CD4-positive, CD25-positive, alpha-beta regulatory T cell (primary cell): ENCODE measurements at places on chromosomes 16 and 17.

DNA sequence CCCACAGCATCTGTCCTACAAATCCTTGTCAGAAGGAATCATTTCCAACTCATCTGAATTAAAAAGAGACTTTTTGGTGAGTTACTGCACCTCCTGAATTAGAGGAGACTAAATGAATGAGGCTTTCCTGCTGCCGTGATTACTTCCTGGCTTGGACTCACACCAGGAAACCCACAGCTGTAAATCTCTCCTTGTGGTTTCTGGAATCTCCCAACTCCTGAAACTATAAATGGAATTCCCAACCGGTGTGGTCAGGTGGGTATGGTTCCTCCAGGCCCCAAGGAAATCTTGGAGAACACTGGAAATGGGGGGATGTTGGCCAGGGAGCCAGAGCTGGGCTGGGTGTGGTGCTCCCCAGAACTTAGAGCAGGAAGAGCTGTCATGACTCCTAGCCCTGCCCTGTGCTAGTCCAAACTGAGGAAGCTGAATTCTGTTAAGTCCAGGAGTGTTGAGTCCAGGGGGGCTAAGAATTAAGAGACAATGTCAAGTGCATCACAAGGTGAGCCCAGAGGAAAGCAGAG lies 216.4 kb downstream of the GSG1L start:
- DNase-seq, result no peak

DNA sequence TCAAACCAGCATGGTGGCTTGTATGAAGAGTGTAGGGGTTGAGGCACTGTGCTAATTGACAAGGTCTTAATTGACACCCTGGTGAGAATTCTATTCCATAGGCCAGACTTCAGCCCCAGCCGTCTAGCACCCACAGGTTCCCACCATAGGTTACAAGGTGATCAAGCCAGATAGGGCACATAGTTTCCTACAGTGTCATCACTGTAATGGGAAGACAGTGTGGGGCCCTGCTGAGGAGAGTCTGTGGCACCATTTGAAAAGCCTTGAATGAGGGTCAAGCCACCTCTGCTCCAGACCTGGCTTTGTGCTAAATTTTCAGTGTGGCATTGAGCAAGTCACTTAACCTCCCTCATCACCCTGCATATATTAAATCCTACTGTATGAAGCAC lies 36.2 kb downstream of the YPEL2 start:
- no peak for DNase-seq

- DNase-seq, result no peak
Measured at GRCh38 chr16:72219282-72219681, 47.3 kb upstream of the PMFBP1 start.

DNA sequence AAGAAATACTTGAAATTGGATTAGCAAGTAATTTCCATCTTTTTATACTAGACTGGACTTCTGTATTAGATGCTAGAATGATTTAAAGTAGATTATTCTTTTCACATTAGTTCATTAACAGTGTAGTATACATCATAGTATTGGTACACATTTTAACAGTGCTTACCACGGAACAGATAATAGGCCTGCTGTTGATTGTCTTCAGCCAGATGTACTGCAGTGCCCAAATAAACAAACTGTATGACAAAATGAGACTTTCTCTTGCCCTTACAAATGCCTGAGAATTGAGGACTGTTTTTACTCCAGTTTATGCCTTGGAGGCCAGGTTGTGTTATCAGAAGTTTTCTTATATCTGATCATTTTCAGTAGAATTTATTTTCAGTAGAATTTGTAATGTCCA lies 631 bp downstream of the EVI2A start:
- DNase-seq, result peak; percentile 36

DNA sequence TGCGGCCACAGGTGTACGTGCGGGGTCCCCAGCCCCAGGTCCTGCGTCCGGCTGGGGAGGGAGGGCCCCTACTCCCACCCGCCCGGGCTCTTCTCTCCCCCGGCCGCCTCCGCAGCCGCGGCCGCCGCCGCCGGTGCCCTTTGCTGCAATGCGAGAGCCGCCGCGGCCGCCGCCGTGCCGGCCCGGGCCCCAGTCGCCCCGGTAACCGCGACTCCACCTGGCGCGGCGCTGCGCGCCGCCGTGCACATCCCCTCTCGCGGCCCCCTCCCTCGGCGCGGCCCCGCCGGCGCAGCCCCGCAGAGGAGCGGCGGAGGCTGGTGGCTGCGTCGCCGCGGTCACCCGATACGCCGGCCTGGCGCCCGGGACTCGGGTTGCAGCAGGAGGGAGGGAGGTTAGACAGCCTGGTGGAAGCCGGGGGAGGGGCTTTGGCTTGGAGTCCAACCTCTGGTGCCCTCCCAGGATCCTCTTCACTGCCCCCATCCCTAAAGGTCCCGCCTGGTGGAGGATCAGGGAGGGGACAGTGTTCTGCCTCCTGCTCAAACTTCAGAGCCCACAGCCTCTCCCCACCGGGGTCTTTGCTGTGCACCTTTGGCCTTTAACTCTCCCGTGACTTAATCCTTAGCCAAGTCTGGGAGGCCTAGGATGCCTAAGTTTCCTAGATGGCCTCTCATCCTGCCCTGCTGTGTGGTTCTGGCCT lies 32.9 kb downstream of the SRCIN1 start:
- no peak for DNase-seq

DNA sequence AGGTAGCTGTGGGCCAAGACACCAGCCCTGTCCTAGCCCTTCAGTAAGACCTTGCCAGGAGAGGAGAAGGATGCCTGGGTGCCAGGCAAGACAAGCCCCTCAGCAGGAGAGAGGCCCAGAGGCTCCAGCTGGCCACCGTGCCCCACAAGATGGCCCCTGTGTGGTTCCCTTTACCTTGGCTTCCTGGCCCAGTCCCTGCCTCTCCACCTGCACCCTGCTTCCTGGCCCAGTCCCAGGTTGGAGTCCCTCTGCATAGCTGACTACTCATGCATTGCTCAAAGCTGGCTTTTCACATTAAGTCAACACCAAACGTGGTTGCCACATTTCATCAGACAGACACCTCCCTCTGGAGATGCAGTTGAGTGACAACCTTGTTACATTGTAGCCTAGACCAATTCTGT lies 4.0 kb downstream of the SYNGR3 start:
- no peak for DNase-seq

DNA sequence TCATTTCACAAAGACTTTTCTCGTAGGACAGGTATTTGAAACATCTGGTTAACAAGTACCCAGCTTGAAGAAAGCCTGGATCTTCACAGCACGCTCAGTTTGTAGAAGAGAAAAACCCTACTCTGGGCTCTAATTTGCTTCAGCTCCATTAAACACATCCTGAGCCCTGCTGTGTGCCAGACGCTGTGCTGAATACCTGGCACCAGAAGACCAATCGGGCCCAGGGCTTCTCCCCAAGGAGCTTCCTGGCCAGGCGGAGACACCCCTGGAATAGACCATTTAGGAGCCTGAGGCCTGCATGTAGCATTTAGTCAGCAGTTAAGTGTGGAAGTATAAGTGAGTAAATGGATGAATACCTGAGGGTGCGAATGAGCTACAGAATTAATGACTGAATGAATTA lies 8.9 kb upstream of the ABAT start:
- DNase-seq, result no peak

- no peak for DNase-seq
Measured at GRCh38 chr16:86077243-86077940, 178.4 kb downstream of the IRF8 start.

DNA sequence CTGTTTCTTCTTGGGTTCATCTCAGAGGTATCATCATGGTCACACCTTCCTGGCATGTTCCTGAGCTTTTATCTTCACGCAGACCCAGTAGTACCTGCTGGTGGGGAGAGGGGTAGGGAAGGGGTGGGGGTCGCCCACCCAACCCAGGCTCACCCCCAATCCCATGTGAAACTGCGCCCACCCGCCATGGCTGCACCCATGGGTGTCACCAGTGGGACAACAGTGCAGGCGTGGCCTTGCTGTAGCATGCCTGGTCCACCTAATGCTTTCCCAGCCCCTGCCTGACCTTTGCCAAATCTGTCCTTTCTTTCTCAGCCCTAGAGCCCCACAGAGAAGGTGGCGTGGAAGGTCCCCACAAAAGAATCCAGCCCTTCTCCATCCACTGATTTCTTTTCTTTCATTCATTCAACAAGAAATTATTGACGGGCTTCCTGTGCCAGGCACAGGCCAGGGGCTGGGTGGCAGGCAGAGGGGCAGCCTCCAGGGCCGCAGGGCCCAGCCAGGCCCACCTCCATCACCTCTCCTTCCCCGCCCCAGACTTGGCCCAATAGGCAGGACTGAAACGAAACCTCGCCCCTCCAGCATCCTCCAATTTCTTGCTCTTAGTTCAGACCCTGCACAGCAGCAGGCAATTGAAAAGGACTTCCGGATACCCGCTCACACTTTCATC lies 79.1 kb upstream of the TNRC6C start:
- no peak for DNase-seq

DNA sequence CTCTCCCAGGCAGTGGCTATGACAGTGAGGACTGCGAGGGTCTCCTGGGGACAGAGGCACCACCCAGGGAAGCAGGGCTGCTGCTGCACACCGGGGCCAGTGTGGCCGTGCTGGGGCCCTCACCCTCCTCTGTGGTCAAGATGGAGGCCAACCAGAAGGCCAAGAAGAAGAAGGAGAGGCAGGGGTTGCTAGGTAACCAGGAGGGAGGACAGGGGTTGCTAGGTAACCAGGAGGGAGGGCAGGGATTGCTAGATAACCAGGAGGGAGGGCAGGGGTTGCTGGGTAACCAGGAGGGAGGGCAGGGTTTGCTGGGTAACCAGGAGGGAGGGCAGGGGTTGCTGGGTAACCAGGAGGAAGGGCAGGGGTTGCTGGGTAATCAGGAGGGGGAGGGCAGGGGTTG lies 55.2 kb downstream of the ACTG1 start:
- no peak for DNase-seq

DNA sequence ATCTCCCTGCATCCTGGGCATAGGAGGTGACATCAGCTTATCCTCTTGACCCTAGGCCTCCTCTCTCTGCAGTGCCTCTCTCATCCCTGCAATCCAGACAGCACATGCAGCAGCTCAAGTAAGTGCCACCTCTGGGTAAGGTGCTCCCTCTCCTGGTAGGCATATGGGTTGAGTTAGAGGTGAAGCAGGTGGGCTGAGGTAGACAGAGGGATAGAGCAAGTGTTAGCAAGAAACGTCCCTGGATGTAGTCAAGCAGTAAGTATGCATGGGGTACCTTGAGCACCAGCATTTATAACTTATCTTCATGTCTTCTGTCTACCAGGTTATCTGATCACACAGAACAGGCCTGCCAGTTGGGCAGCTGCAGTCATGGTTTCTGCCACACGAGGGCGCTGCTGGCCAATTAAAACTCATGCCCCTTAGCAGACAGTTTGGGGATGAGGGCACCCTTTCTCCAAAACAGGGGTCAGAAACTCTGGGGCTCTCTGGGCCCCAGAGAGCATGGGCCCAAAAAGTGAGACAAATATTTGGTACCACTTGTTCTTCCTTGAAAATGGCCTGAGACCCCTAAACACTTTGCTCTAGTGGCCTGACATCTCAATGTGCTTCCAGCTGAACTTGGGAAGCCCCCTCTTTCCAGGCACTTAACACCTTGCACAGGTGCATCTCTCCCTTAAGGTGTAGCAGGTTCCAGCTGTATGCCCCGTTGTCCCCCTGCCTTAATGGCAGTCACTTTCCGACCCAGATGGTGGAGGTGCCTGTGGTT lies 59.8 kb downstream of the NEUROD2 start:
- peak; percentile 66 for DNase-seq

- DNase-seq, result no peak
Measured at GRCh38 chr17:64270885-64271284, 7.8 kb upstream of the TEX2 start.

GRCh38 chr16:10876799-10877341 lies at the start of gene CIITA:
TSS of gene CIITA (plus strand) at chr16:10877202. CDS start at chr16:10877331, 129 bp downstream.
- DNase-seq, result peak; percentile 93

GRCh38 chr16:66231452-66232160 lies 134.9 kb upstream of the CDH5 start:
- DNase-seq, result no peak

DNA sequence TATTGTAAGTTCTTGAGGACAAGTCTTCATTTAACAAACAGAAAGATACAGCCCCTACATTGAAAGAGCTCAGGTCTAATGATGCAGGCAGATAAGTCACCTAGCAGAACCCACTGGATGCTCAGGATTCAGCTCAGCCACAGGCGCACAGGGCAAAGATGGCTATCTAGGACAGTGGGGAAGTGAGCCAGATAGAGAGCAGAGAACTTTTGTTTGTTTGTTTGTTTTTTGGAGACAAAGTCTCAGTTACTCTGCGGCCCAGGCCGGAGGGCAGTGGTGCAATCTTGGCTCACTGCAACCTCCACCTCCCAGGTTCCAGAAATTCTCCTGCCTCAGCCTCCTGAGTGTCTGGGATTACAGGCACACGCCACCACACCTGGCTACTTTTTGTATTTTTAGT lies 20.4 kb downstream of the METTL2A start:
- no peak for DNase-seq

DNA sequence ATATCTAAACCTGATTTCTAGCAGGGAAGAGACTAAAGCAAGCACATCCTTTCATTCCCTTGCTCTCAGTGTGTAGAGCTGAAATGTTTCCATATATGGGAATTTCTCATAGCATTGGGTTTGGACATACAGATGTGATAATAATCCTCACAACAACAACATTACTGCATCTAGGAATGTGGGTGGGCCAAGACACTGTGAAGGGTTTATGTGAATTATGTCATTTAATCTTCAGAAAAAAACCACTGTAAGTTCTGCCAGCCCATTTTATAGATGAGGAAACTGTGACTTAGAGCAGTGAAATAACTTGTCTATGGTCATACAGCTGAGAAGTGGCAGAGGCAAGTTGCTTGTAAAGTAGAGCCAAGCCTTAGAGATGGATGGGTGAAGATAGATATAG lies 5.2 kb downstream of the OMG start:
- DNase-seq, result no peak

DNA sequence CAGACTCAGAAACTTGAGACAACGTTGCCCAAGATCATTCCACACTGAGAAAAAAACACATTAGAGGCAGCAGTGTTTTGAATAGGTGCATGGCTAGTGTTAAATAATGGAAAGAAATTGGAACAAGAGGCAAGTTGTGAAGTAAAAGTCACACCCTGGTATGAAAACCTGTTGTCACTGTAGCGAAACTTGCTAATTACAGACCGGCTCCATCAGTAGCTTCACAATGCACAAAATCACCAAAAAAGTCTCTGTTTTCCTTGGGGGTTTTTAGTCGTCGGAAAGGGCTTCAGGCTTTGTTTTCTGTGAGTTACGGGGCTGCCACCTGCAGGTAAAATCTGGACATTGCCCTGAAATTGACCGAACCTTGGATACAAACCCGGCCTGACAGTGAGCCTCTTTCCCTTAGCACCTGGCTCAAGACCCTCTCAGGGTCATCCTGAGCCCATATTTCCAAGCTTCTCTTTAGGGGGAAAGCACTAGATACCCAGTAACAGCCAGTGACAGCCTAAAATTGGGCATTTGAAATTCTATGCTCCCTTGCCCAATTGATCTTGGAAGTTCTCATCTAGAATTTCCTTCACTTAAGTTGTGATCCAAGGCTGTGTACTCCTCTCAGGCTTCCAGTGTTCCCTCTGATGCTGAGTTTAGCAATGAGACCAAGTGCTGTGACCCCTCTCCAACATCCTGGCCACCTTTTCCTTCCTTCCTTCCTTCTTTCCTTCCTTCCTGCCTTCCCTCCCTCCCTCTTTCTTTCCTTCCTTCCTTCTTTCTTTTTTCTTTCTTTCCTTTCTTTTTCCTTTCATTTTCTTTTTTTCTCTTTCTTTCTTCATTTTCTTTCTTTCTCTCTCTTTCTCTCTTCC lies 7.2 kb upstream of the GRB2 start:
- DNase-seq, result peak; percentile 81

- DNase-seq, result no peak
Measured at GRCh38 chr17:55453839-55454557, 32.4 kb upstream of the MMD start.

- no peak for DNase-seq
Measured at GRCh38 chr17:50214976-50215760, 13.7 kb upstream of the COL1A1 start.

- DNase-seq, result no peak
Measured at GRCh38 chr16:12253731-12254130, 277.2 kb downstream of the SNX29 start.
